ENCODE measurements at places on chromosomes 1 and 21. TPM values are rescaled to one million over a fixed set of nuclear protein-coding genes. Genes with fewer than 3 reads are reported as not detected.
A peak's percentile ranks its signal among the peaks of the same experiment; 100 is the strongest.

Gene DTL
- 24.2 TPM for total RNA-seq

Gene DCDC2B
- total RNA-seq: not detected

Gene UQCRHL
- 1.3 TPM for total RNA-seq

Gene FCGR1A
- not detected for total RNA-seq

Gene KPRP
- total RNA-seq: not detected

DNA sequence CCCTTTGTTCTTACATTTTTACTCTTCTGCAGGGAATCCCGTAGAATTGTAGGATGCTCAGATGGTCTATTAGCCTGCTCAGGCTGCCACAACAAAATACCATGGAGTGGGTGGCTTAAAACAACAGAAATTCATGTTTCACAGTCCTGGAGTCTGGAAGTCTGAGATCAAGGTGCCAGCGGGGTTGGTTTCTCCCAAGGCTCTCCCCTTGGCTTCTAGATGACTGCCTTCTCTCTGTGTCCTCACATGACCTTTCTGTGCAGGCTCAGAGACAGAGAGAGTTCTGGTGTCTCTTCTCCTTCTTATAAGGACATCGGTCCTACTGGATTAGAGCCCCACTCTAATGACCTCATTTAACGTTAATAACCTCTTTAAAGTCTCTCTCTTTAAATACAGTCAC lies 41.7 kb downstream of the HUNK start:
- DNase-seq: no peak
- no peaks in the 10 kb centered on the region for H3K27me3 ChIP-seq
- no peaks in the 10 kb centered on the region for H3K36me3 ChIP-seq
- H3K4me1 ChIP-seq: peaks cover 26% of the 10 kb centered on the region
- H3K27ac ChIP-seq: no peak overlapping the region

GRCh38 chr1:192159781-192160180 lies 1.5 kb downstream of the RGS18 start:
- H3K4me1 ChIP-seq: no peaks in the 10 kb centered on the region
- H3K27me3 ChIP-seq: no peaks in the 10 kb centered on the region
- DNase-seq: no peak
- H3K36me3 ChIP-seq: no peaks in the 10 kb centered on the region
- H3K27ac ChIP-seq: no peak overlapping the region
- no peak overlapping the region for H3K4me3 ChIP-seq

DNA sequence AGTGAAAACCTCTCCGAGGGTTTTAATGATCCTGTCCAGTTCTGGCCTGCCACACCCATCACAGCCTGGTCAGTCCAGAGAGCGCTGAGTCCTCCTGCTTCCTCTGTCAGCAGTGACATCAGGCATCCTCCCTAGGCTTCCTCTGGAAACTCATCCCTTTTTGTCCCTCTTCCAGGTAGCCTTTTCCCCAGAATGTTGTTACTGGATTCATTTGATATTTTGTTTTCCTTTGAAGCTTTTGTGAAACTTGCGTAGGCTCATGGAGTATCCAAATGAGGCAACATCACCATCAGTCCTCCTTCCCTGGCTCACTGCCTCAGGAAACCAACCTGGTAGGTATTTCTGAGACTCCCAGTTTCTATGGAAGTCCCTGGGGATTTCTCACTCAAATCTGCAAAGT lies 27.0 kb upstream of the IGSF3 start:
- no peak overlapping the region for H3K27ac ChIP-seq
- H3K27me3 ChIP-seq: no peaks in the 10 kb centered on the region
- no peak overlapping the region for H3K4me3 ChIP-seq
- DNase-seq: no peak

DNA sequence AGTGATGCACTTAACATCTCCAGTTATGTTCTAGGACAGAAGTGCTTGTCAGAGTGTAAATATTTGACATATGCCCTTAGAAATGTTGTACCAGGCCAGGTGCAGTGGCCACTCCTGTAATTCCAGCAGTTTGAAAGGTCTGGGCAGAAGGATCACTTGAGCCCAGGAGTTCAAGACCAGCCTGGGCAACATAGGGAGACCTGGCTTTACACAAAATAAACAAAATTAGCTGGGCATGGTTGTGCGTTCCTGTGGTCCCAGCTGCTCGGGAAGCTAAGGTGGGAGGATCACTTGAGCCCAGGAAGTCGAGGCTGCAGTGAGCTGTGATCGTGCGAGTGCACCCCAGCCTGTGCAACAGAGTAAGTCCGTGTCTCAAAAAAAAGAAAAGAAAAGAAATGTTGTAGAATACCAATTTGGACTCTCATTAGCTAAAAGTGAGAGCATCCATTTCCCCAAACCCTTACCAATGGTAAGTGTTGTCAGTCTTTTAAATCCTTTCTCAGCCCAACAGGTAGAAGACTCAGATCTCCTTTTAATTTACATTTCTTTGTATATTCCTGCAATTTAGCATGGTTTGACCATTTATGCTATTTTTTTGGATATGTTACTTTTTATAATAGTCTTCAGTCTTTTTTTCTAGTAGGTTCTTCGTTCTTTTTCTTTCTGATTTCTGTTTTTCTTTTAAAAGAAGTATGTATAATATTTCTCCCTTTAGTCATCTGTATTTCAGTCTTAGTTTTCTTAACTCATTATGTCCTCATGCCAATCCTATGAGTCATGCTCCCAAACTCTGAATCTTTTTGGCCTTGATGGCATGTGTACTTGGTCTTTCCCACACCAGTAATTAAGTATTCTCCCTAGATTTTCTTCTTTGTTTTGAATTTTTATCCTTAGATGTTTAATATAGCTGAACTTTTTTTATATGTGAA lies 74.4 kb downstream of the CAMTA1 start:
- peak overlapping the region; percentile 60 for H3K4me3 ChIP-seq
- H3K4me1 ChIP-seq: peaks cover 65% of the 10 kb centered on the region
- peaks cover 4% of the 10 kb centered on the region for H3K36me3 ChIP-seq
- H3K27ac ChIP-seq: peak overlapping the region; percentile 93

- H3K27me3 ChIP-seq: no peaks in the 10 kb centered on the region
- DNase-seq: no peak
- H3K27ac ChIP-seq: peak overlapping the region; percentile 84
- H3K4me3 ChIP-seq: no peak overlapping the region
Observed at GRCh38 chr1:91736715-91737615, 149.0 kb downstream of the TGFBR3 start.

GRCh38 chr1:116943438-116943837 lies 33.7 kb downstream of the PTGFRN start:
- H3K4me3 ChIP-seq: no peak overlapping the region
- no peak overlapping the region for H3K27ac ChIP-seq
- DNase-seq: no peak
- peaks cover 16% of the 10 kb centered on the region for H3K4me1 ChIP-seq
- H3K27me3 ChIP-seq: no peaks in the 10 kb centered on the region
- peaks cover 17% of the 10 kb centered on the region for H3K36me3 ChIP-seq

- H3K27ac ChIP-seq: peak overlapping the region; percentile 49
- DNase-seq: no peak
- peaks cover 1% of the 10 kb centered on the region for H3K36me3 ChIP-seq
- H3K4me3 ChIP-seq: no peak overlapping the region
Observed at GRCh38 chr1:206738370-206739366, 31.9 kb upstream of the IL19 start.

- no peaks in the 10 kb centered on the region for H3K4me1 ChIP-seq
- no peak overlapping the region for H3K27ac ChIP-seq
- H3K27me3 ChIP-seq: peaks cover 60% of the 10 kb centered on the region
- no peak for DNase-seq
Observed at GRCh38 chr1:10968411-10968826, 44.0 kb upstream of the TARDBP start.

- no peak overlapping the region for H3K27ac ChIP-seq
- peaks cover 2% of the 10 kb centered on the region for H3K36me3 ChIP-seq
- H3K27me3 ChIP-seq: no peaks in the 10 kb centered on the region
- no peaks in the 10 kb centered on the region for H3K4me1 ChIP-seq
Observed at GRCh38 chr1:183685112-183685713, 32.1 kb upstream of the APOBEC4 start.

DNA sequence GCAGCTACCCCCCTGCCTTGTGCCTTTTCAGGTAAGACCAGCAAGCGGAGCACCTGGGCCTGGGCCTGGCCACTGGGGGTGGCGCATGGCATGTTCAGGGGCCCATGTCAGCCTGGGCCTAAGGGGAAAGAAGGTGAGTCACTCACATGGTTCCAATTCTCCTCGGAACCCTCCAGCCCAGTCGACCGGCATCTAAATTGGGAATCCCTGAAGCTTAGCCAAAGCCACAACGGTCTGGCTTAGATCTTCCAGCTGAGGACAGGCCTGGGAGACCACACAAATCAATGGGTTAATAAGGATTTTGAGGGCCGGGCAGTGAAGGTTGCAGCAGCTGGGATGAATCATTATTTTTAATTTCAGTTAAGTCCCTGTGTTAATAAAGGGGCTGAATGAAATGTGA lies 145.1 kb upstream of the SMYD2 start:
- no peaks in the 10 kb centered on the region for H3K36me3 ChIP-seq
- no peak overlapping the region for H3K27ac ChIP-seq
- H3K4me1 ChIP-seq: no peaks in the 10 kb centered on the region
- peaks cover 15% of the 10 kb centered on the region for H3K27me3 ChIP-seq
- DNase-seq: no peak

DNA sequence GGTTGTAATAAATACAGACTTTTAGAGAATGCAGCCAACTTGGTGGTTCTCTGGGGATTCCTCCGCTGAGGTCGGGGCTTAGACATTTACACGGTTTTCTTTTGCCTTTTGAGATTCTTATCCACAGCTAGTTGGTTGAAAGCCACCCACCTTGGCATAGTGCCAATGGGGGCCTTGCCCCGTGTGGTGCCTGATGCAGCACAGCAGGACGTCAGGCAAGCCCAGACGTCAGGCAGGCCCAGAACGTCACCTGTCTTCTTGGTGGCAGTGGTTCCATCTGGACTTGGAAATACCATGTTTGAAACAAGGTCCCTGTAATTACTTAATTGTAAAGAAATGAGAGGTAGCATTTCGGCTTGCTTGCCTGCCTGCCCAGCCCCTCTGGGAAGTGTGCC lies 78.5 kb downstream of the GALNT2 start:
- H3K4me1 ChIP-seq: peaks cover 88% of the 10 kb centered on the region
- H3K4me3 ChIP-seq: no peak overlapping the region
- H3K27me3 ChIP-seq: no peaks in the 10 kb centered on the region
- H3K27ac ChIP-seq: peak overlapping the region; percentile 74

- no peaks in the 10 kb centered on the region for H3K36me3 ChIP-seq
- peak; percentile 10 for DNase-seq
- no peak overlapping the region for H3K27ac ChIP-seq
- H3K4me3 ChIP-seq: no peak overlapping the region
Observed at GRCh38 chr1:12553963-12554362, 64.0 kb downstream of the DHRS3 start.

DNA sequence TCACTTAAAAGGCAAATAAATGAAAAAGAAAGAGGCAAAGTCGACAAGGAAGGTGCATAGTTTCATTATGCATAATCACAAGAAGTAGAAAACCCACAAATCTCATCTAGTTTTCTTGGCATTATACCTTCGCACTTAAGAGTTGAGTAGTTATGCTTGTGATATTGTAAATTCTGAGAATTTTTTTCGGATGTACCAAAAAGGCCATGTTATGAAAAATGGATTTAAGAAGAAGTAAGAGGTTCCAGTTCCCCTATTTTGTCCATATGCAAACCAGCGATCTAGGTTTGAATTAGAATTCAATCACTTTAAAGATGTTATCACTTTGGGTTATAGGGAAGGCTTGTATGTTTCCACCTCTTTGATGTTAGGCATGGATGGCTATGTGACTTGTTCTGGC lies 7.9 kb upstream of the ERICH3 start:
- H3K27me3 ChIP-seq: peaks cover 18% of the 10 kb centered on the region
- no peaks in the 10 kb centered on the region for H3K36me3 ChIP-seq
- no peak for DNase-seq

DNA sequence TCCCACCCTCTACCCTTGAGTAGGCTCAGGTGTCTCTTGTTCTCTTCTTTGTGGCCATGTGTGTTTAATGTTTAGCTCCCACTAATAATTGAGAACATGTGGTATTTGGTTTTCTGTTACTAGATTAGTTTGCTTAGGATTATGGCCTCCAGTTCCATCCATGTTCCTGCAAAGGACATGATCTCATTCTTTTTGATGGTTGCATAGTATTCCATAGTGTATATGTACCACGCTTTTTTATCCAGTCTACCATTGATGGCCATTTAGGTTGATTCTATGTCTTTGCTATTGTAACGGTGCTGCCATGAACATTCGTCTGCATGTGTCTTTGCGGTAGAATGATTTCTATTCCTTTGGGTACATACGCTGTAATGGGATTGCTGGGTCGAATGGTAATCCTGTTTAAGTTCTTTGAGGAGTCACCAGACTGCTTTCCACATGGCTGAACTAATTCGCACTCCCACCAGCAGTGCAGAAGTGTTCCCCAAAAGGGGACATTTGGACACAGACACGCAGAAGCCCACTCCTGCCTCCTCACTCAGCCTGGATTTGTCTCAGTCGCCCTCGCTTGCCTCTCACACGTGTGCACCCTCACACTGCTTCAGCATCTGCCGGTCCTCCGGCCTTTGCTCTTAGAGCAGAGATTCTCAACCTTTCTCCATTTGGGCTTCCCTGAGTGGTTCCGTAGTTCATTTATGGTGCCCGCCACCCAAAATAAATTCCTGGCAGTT lies 3.7 kb downstream of the MX2 start:
- H3K36me3 ChIP-seq: no peaks in the 10 kb centered on the region
- peaks cover 5% of the 10 kb centered on the region for H3K4me1 ChIP-seq
- H3K4me3 ChIP-seq: no peak overlapping the region
- H3K27me3 ChIP-seq: peaks cover 12% of the 10 kb centered on the region

GRCh38 chr1:205991237-205991636 lies 12.0 kb downstream of the RAB7B start:
- peaks cover 27% of the 10 kb centered on the region for H3K36me3 ChIP-seq
- peaks cover 18% of the 10 kb centered on the region for H3K4me1 ChIP-seq
- no peak overlapping the region for H3K27ac ChIP-seq
- no peak overlapping the region for H3K4me3 ChIP-seq

GRCh38 chr1:54109129-54110090 lies 43.4 kb downstream of the CDCP2 start:
- no peaks in the 10 kb centered on the region for H3K36me3 ChIP-seq
- H3K4me3 ChIP-seq: no peak overlapping the region
- H3K4me1 ChIP-seq: no peaks in the 10 kb centered on the region
- no peak overlapping the region for H3K27ac ChIP-seq

DNA sequence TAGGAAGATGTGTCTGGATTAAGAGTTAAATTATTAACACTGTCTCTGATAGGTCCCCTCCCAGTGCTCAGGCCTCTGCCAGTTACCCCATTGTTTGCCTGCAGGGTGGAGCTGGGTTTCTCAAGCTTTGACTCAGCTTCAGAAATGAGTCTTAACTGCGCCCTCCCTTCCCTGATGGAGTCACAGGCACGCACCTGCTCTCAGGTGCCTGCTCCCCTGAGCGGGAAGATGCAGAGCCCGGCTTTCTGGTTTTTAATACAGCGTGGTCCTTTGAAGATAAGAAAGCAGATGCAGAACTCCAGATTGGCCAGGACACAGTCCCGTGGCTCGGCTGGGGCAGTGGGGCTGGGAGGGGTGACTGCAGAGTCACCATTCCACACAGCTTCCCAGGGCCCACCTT lies 3.2 kb upstream of the SPRR4 start:
- no peak for DNase-seq
- H3K36me3 ChIP-seq: no peaks in the 10 kb centered on the region
- no peaks in the 10 kb centered on the region for H3K4me1 ChIP-seq
- H3K4me3 ChIP-seq: no peak overlapping the region
- H3K27me3 ChIP-seq: peaks cover 2% of the 10 kb centered on the region

GRCh38 chr1:181791721-181792120 lies 269.8 kb downstream of the ZNF648 start:
- DNase-seq: no peak
- H3K27ac ChIP-seq: no peak overlapping the region
- peaks cover 2% of the 10 kb centered on the region for H3K27me3 ChIP-seq
- H3K36me3 ChIP-seq: no peaks in the 10 kb centered on the region
- H3K4me3 ChIP-seq: no peak overlapping the region
- H3K4me1 ChIP-seq: no peaks in the 10 kb centered on the region

GRCh38 chr1:67264152-67264551 lies 43.5 kb upstream of the IL12RB2 start:
- H3K36me3 ChIP-seq: no peaks in the 10 kb centered on the region
- H3K27me3 ChIP-seq: peaks cover 8% of the 10 kb centered on the region
- H3K4me1 ChIP-seq: no peaks in the 10 kb centered on the region

Measured in chondrocyte (in vitro differentiated cells).